ENCODE measurements at places on chromosomes 16 and 17.

- DNase-seq = no peak
Observed at GRCh38 chr16:1090620-1091587, 5.1 kb downstream of the C1QTNF8 start.

GRCh38 chr16:2949705-2950352 is 14.2 kb upstream of the KREMEN2 start:
- DNase-seq = no peak

DNA sequence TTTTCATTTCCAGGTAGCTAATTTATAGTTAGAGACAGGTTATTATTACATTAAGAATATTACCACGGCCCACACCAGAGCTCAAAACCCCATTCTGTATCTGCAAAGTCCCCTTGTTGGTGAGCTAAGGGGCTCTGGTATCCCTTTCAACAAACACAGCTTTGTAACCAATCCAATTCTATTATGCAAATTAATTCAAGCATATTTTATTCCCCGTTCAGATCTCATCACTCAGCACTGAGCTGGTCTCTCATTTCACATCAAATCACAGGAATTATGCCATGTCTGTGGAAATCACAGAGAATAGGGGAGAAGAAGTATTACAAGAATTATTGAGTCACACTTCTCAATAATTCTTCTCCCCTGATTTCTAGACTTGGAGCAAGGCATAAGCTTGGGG is 111.7 kb downstream of the CDH11 start:
- no peak for DNase-seq

GRCh38 chr16:71359431-71359830 is 908 bp downstream of the CALB2 start:
- DNase-seq = no peak

- DNase-seq = peak; percentile 1
Observed at GRCh38 chr16:18839555-18839954, 38.2 kb upstream of the ARL6IP1 start.

DNA sequence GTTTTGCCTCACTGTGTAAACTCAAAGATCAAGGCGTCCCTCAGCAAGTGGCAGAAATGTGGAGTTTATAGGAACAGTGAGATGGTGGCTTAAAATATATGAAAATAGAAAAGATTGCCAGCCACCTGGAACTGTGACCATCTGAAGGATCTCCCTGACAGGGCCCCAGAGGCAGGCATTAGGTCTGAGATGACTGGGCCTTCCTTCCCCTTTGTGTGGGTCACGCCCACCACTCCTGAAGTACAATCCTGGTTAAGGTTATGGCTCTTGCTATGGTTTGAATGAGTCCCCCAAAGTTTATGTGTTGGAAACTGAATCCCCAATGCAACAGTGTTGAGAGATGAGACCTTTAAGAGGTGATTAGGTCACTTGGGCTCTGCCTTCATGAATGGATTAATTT is 6.4 kb downstream of the ST6GALNAC2 start:
- DNase-seq = no peak

DNA sequence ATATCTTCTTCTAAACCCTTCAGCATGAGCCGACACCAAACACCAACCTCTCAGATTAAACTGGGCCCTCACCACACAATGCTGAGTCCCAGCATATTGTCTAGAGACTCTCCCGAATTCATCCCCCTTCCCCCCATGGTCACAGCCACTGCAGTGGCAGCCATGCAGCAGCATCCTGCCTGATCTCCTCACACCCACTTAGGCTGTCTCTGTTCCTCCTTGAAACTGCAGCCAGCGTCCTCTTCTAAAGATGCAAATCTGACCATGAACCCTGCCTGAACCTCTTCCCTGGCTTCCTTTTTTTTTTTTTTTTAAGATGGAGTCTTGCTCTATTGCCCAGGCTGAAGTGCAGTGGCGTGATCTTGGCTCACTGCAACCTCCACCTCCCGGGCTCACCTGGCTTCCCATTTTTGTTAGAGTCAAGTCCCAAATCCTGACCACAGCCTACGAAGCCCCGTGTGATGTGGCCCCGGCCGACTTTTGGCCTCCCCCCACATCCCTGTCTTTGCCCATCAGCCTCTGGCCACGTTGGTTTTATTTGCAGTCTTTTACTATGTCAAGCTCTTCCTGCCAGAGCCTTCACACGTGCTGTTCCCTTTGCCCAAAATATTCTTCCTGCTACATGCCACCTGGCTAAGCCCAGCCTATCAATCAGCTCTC is 2.8 kb downstream of the FA2H start:
- DNase-seq = no peak

GRCh38 chr17:1730326-1731193 is 6.1 kb downstream of the WDR81 start:
- no peak for DNase-seq

- no peak for DNase-seq
Observed at GRCh38 chr17:8254881-8255280, 5.8 kb downstream of the PFAS start.

- no peak for DNase-seq
Observed at GRCh38 chr17:27492470-27492869, 36.2 kb downstream of the KSR1 start.

DNA sequence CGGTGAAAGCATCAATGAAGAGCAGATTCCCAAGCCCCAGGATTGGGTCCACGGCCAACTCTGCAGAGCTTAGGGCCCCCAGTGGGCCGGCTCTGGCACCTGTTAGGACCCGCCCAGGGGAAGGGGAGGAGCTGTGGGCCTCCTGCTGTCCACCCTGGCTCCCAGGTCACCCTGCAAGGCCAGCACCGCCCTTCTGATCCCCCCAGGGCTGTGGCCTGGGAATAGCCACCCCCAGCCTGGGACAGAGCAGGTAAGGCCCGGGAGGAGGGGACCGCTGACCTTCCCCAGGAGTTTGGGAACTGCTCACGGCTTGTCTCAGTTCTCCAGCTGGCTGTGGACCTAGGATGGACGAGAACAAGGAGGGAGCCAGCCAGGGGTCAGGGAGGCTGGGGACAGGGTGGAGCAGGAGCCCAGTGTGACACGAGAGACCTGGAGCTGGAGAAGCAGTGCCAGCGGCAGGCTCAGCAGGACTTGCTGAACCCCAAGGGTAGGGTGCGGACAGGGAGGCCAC is 39.3 kb upstream of the SLC38A10 start:
- no peak for DNase-seq

DNA sequence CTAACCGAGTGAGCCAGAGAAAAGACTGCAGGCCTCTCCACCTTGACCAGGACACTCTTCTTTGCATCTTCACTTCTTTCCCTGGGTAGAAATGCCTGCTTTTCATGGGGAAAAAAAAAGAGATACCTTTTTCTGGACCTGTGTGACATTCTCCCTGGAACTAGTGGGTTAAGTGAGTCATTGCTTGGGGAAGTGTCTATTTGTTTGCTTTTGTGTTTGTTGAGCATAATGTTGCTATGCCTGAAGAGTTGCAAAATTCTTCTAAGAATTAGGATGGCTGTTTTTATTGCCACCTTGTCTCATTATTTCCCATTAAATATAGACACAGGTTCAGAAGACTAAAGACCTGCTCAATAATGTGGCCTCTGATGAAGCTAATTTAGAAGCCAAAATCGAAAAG is 18.8 kb downstream of the CLUAP1 start:
- no peak for DNase-seq

- no peak for DNase-seq
Observed at GRCh38 chr16:16133943-16134604, 89.2 kb downstream of the ABCC6 start.

- DNase-seq = peak; percentile 66
Observed at GRCh38 chr16:16127469-16128116, 95.7 kb downstream of the ABCC6 start.

DNA sequence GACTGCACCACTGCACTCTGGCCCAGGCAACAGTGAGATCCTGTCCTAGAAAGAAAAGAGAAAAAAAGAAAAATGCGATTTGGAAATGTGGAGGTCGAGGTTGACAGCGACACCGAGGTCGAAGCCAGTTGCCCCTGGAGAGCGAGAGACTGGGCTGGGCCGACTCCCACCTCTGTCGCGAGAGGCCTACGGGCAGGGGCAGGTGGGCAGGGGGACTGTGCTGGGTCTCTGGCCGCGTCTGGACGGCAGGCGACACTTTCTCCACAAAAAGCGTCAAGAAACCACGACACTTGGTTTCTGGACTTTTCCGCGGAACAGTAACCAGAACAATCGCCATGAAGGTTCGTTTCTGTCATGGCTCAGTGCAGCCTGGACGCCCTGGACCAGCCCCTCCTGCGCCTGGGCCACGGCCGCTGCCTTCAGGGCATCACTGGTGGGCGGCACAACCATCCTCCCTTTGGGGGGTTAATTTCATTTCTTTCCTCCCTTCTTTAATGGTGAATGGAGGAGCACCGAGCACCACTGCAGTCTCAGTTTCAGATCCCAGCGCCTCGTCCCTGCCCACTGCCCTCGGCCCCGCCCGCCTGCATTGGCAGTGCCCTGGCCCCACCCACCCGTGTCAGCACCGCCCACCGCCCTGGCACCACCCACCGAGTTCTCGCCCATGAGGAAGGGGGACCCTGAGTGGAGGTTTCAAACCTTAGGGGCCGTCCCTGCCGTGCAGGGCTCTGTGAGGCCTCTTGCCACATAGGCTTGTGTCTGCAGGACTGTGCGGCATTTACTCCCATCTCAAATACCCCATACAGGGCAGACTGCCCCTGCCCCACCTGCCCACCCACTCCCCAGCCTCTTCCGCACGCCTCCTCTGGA is 18.5 kb upstream of the CDH15 start:
- DNase-seq = no peak

DNA sequence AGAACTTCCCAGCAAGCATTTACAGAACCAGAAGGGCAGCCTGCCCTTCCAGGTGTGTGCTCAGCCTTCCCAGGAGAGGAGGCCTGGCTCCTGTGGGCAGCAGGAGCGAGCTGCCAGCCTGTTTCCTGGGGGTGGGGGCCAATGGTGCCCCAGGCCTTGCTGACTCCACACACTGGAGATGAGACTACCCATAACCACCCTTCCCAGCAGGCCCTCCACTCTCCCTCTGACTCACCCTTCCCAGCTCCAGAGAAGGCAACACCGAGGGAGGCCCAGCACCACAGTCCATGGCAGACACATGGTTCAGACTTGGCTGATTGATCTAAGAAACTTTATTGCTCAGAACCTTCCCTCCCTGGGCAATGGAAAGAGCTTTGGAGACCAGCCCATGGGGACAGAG is 1.8 kb upstream of the PRSS53 start:
- DNase-seq = no peak

- no peak for DNase-seq
Observed at GRCh38 chr16:88870608-88871348, 4.3 kb upstream of the PABPN1L start.

DNA sequence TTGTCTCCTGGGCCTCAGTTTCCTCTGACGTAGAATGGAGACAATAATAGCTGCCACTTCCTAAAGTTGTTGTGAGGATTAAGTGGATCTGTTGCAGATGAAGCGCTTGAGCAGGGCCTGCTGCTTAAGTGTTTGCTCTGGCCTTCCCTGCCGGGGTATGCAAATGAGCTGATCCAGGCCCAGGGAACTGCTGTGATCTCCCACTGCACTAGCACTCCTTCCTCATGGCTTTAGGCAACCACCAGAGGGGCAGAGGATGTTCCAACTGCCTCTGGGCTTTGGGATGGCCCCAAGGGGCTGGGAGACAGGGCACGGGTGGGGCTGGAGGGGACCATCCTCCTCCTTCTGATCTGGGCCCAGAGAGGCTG is 6.2 kb downstream of the SBK1 start:
- peak; percentile 58 for DNase-seq

DNA sequence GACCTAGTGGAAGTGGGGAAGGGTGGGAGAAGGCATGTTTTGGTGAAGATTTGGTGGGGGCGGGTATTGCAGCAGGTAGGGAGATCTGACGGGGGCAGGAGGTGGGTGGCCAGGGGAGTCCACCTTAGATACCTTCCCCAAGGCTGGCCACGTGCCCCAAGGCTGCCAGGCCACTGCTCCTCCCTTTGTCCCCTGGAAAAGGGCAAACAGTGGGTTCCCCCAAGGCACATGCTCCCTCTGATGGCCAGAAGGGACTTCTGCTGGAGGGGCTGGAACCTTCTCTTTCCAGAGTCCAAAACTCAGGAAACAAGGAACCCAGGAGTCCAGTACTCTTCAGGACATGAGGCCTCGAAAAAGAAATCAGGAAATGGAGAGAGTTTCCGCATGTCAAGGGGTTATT is 6.2 kb upstream of the PSMD3 start:
- peak; percentile 61 for DNase-seq

- DNase-seq = no peak
Observed at GRCh38 chr16:10921536-10922327, 20.5 kb downstream of the DEXI start.

DNA sequence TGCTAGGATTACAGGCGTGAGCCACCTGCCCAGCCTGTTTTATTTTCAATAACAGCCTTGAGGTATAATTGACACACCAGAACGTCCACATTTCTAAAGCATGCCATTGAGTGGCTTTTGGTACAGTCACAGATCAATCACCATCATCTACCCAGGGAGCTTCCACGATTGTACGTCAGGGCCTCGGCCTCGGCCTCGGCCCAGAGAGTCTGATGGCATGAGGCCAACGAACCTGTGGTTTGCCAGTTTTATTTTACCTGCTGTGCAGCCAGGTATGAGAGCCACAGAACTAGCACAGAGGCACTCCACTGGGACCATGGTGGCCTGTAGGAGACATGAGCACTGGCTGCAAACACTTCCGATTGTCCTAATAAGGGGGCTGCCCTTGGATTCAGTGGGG is 8.3 kb downstream of the UBALD1 start:
- DNase-seq = no peak

- no peak for DNase-seq
Observed at GRCh38 chr16:66946974-66947301, 11.6 kb downstream of the CES2 start.

DNA sequence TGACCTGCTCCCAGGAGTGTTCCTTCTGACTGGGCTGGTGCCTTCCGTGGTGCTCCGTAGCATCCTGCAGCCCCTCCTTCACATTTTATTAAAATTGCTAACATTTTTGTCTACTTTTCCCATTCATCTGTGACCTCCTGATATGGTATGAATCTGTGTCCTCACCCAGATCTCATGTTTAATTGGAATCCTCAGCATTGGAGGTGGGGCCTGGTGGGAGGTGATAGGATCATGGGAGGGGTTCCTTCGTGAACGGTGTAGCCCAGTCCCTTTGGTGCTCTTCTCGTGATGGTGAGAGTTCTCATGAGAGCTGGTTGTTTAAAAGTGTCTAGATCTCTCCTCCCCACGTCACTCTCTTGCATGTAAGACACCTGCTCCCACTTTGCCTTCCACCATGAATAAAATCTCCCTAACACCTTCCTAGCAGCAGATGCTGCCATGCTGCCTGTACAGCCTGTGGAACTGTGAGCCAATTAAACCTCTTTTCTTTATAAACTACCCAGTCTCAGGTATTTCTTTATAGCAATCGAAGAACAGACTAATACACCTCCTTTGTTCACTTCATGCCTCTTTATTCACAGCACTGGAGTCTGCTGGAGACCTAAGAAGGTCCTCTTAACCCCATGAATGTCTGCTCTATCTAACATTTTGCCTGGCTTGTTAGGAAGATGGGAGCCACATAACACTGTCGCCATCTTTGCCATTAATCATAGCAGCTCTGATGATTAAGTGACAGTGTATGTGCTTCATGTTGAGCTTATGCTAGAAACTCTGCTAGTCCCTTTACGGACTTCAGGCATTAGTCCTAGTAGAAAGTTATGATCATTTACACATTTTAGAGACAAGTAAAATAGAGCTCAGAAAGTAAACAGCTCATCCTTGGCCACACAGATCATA is 377.7 kb upstream of the MAF start:
- no peak for DNase-seq

Data from left lung (tissue), 14 donors.